CMK (cell line): ENCODE measurements at places on chromosomes 2 and 18.

DNA sequence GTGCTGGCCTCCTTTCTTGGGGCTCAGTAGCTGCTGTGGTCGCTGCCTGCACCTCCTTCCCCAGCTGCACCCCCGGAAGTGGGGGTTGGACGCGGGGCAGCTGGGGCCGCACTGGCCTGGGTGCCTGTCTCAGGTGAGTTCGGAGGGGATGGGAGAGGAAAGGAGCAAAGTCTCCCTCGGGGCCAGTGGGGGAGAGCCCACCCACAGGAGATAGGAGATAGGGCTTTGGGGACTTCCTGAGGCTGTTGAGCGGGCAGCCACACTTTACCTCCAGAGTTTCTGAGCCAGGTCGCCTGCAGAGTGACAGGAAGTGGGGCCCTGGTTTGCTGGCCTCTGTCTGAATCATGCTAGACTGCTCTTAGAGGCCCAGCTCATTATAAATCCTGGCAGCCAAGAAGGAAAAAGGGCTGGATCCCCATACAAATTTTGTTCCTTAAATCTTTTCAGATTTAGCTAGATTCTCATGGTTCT, 8.1 kb downstream of the MBP start:
- DNase-seq = no peak

GRCh38 chr2:47189635-47190034, 34.5 kb upstream of the STPG4 start:
- DNase-seq = no peak

- DNase-seq = no peak
Measured at GRCh38 chr2:239762655-239763269, 262.4 kb downstream of the NDUFA10 start.

- DNase-seq = peak; percentile 8
Measured at GRCh38 chr18:31634331-31634713, 42.6 kb downstream of the TTR start.

- DNase-seq = no peak
Measured at GRCh38 chr2:191352536-191352935, 107.3 kb downstream of the MYO1B start.

DNA sequence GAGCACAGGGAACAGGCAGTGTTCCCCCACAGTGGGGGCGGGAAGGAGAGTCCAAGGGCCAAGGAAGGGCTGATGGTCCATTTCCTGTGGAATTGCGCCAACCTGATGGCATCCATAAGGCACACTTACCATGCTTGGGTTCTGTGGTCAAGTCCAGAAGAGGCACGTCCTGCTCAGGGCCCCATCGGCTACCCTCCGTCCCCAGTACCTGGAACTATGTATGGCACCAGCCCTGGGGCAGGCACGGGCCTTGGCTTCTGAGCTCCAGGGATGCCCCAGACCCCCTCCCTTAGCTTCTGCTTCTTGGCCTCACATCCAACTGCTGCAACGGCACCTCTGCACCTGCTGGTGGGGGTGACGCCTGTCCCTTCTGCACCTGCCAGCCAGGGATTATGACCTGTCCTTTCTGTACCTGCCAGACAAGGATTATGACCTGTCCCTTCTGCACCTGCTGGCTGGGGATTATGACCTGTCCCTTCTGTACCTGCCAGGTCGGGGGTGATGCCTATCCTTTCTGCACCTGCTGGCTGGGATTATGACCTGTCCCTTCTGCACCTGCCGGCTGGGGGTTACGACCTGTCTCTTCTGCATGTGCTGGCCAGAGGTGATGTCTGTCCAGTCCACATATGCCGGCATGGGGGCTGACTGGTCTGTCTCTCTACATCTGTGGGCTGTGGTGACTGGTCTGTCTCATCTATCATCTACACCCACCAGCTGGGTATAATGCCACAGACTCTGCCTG, 45.4 kb upstream of the SNTG2 start:
- DNase-seq = no peak

- no peak for DNase-seq
Measured at GRCh38 chr2:109172556-109173105, 43.6 kb downstream of the SH3RF3 start.

- DNase-seq = no peak
Measured at GRCh38 chr2:217820091-217820819, 182.5 kb downstream of the TNS1 start.

- no peak for DNase-seq
Measured at GRCh38 chr2:157194097-157194688, 63.3 kb upstream of the GALNT5 start.

DNA sequence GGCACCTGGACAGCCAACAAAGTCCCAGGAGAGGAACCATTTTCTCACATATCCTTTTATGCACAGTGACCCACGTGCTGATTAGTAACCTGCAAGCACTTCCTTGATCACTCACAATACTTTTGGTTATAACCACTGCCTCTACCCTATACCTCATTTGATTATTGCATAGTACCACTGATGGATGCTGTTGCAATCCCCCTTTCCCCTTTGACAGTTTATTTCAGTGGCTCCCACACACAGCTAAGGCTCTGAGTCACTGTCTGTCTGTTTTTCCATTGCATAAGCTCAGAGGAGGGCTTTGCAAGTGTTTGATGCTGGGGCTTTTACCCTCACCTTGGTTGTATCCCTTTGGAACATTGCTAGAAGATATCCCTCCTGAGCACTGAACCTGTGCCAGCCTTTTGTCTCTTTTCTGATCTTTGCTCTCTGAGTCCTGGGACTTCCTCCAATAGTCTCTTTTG, 101.7 kb upstream of the RBBP8 start:
- DNase-seq = no peak

DNA sequence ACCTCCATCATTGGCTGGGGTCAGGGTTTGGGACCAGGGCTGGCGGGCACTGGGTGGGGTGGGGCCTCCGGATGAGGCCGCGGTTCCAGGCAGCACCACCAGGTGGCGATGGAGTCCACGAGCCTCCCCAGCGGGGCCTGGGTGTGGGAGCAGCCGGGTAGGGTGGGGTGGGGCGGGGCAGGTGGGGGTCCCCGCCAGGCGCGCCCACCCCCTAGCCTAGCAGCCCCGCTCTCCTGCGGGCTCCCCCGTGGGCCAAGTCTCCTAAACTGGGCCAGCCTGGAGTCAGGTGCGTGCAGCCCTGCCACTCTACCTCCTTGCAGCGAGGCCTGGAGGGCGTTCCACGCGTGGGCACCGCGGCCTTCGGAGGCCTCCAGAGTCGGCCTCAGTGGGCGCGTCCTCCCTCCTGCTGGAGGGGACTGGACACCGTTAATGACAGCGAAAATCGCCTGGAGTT, 187.5 kb downstream of the TWIST2 start:
- DNase-seq = no peak

DNA sequence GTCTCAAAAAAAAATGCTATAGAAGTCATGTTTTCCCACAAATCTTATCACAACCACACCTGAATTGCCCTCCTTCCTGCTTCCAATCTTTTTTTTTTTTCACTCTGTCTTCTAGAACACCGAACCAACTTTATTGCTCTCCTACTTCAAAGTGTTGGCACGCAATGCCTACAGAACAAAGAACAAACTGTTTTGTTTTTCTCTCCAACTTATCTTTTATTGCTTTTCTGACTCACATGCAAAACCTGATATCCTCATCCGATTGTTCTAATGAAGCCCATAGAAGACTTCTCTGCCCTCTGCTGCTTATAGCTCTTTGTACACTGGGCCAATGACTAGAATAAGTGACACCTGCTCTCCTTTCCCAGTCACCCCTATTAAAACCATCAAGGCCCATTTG, 602.8 kb downstream of the EPHA4 start:
- DNase-seq = no peak

DNA sequence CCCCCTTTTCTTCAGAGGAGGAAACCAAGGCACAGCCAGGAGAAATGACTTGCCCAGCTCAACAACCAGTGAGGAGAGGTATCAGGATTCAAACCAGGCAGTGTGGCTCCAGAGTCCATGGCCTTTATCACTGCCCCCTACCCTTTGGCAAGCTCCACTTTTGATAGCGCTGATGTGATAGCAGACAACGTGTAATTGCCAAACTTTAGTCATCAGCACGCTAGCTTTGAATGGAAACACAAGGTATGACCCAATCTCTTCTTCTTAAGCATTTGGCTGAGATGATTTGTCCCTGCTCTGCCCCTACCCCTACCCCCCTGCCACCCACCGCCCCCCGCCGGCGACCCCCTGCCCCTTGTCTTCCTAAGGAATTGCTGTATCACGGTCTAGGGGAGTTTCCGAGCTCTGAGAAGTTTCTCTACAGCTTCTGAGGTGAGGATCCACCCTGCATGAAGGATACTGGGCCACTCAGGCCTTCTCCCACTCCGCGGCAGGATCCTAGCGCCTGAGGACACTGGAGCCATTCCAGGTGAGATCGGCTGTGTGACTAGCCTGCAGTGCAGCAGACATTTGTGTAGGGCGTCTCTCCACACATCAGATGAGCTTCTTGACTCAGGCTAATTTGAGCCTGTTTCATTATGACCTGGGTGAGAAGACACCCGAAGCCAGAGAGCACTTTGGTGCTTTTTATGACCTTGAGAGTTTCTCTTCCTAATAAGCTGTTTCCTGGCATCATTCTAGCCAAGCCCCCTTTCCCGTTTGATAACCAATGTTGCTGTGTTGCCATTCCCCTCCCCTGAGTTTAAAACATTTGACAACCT, 75.1 kb upstream of the MAP4K4 start:
- DNase-seq = no peak

- DNase-seq = no peak
Measured at GRCh38 chr2:97660044-97660774, 3.6 kb downstream of the ACTR1B start.

DNA sequence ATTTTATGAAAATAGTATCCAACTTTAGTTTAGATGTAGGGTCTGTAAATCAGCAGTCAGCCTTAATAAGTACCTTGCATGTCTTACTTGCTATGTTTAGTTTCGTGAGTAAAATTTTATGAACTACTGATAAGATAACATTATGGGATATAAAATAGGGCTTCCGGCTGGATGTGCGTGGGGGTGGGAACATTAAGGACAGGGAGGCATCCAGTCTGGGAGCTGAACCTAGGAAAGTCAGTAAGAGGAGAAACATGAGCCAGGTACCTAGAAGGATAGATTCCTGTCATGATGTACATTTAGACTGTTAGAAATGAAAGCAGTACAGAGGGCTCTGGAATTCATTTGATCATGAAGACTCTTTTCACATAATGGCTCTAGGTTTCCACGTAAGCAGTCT, 12.7 kb upstream of the KCNJ13 start:
- DNase-seq = no peak

DNA sequence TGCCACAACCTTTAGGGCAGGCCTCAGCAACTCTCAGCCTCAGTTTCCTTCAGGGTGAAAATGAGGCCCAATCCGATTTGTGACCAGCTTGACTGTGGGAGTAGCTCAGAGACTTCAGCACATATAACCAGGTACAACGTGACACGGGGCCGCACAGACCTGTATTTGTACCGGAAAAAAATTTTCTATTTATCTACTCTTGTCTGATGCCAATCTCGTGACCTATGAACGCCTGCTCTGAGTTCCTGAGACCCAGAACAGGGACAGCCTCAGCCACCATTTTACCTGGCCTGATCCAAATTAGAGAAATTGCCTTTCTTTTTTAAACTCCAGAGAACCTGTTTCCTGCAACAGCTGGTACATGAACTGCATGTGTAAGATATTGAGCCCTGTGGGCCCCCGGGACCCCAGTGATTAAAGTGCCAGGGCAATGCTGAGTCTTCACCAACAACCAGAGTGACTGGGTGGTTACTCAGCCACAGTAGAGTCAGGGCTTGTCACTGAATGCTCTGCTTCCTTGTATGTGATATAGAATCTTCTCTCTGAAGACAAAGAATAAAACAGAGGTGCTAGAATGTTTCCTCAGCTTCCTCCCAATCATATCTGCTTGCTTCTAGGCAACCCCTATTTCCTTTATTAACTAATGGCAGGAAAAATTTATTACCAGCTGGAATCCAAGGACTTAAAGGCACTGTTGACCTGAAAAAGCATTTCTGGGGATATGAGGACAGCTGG, 47.8 kb upstream of the FZD7 start:
- no peak for DNase-seq

- DNase-seq = no peak
Measured at GRCh38 chr2:151627353-151627752, 106.9 kb downstream of the NEB start.

DNA sequence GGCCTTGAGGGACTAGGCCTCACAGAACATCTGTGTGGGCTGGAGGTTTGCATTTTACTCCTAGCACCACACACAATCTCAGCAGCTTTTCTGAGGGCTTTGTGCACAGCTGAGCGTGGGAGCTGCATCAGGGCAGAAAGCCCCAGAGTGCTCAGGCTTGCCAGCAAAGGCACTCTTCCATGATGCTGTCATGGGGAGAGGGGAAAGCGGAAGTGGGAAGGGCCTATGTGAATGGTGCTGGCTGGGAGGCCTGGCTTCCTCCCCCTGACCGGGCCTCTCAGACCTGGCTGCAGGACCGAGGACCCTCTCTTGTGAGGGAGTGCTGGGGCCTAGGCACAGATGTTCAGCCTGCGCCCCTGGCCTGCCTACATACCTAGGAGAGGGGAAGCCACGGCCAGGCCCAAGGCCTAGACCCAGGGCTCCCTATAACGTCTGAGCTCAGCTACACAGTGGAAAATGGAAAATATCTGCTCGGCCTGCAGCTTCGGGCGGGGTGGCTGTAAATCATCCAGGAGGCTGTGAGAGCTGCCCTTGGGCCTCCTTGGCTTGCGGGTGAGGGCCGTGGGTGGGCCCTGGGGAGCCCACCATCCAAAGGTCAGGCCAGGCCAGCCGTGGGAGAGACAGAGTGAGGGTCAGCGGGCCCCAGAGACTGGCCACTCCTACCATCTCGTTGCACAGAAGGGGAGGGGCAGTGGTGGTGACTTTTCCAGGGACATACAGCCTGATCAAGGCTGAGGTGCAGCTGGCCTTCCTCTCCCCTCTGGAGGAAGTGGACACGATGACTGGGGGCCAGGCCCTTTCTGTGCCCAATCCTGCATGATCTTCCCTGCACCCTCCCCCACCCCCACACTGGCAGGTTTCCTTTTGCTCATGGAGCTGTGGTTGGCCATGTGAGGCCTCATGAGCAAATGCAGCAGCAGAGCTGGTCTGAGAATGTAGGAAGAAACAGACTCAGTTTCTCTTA, 22.8 kb downstream of the GLI2 start:
- no peak for DNase-seq

DNA sequence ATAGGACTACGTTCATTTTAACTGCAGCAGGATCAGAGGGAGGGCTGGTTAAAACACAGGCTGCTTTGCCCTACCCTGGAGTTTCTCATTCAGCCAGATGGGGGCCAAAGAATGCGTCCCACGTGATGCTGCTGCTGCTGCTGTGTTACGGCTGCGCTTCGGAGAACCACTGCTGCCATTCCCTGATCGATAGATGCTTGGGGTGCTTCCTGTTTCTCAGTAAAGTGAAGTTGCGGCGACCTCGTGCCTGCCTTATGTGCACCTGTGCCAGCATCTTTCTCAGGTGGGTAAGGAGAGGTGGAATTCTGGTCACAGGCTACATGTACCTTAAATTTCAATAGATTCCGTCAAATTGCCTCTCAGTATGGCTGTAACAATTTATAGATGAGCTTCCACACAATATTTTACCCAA, 24.7 kb upstream of the TOGARAM2 start:
- DNase-seq = no peak

GRCh38 chr2:200625958-200626363, 40.1 kb downstream of the AOX1 start:
- DNase-seq = no peak

GRCh38 chr2:171191021-171191420, 30.3 kb upstream of the TLK1 start:
- no peak for DNase-seq

GRCh38 chr18:27062802-27063201, 122.3 kb downstream of the CHST9 start:
- no peak for DNase-seq
